ENCODE measurements at places on chromosomes 7 and 10.
A peak's percentile ranks its signal among the peaks of the same experiment; 100 is the strongest.

GRCh38 chr10:21993360-21994001, 10.0 kb downstream of the DNAJC1 start:
- peaks cover 3% of the 10 kb centered on the region for H3K4me1 ChIP-seq
- no peaks in the 10 kb centered on the region for H3K27me3 ChIP-seq
- no peak for DNase-seq

DNA sequence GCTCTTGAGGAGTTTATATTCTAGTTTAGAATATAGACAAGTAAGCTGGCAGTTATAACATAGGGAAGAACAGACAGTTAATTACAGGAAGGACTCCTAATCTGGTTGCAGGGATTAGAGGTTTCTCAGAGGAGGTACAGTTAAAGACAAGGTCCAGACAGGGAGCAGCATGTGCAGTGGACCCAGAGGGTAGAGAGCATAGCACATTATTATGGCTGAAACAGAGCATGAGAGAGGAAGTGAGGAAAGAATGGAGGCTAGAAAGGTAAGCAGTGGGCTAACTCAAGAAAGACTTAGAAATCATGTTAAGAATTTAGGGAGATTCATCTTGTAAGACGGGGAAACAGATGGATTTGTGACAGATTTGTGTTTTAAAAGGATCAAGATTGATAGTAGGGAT, 9.7 kb downstream of the MIOS start:
- no peaks in the 10 kb centered on the region for H3K27me3 ChIP-seq
- no peak for DNase-seq
- H3K36me3 ChIP-seq = peaks cover 4% of the 10 kb centered on the region

GRCh38 chr7:55411844-55412243, 46.7 kb downstream of the LANCL2 start:
- H3K4me3 ChIP-seq = no peak overlapping the region
- peaks cover 5% of the 10 kb centered on the region for H3K36me3 ChIP-seq
- H3K27me3 ChIP-seq = no peaks in the 10 kb centered on the region
- DNase-seq = no peak
- H3K4me1 ChIP-seq = no peaks in the 10 kb centered on the region
- no peak overlapping the region for H3K27ac ChIP-seq

DNA sequence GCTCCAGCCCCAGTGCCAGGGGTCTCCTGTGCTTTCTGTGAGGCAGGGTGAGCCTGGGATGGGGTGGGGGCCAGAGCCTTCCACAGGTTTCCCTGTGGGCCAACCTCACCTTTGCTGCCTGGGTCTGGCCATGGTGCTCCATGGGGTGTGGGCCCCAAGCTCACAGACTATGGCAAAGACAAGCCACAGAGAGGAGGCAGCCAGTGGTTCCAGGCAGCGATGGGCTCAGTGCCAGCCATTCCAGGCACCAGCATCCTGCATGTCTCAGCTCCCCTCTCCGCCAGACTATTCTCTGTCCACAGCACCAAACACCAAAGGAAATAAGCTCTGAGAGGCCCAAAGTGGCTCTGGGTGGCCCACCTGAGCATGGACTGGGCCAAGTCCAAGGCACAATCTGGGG, 133.5 kb downstream of the PTPN20 start:
- DNase-seq = no peak
- H3K27ac ChIP-seq = no peak overlapping the region
- no peaks in the 10 kb centered on the region for H3K27me3 ChIP-seq
- H3K4me3 ChIP-seq = no peak overlapping the region
- peaks cover 17% of the 10 kb centered on the region for H3K4me1 ChIP-seq
- no peaks in the 10 kb centered on the region for H3K36me3 ChIP-seq

- H3K27ac ChIP-seq = no peak overlapping the region
- no peak overlapping the region for H3K4me3 ChIP-seq
- no peaks in the 10 kb centered on the region for H3K27me3 ChIP-seq
- no peak for DNase-seq
- H3K4me1 ChIP-seq = peaks cover 9% of the 10 kb centered on the region
- no peaks in the 10 kb centered on the region for H3K36me3 ChIP-seq
These were observed 755.7 kb downstream of the AUTS2 start for GRCh38 chr7:70353946-70354335.

- H3K36me3 ChIP-seq = peaks cover 19% of the 10 kb centered on the region
- no peak overlapping the region for H3K4me3 ChIP-seq
- peaks cover 79% of the 10 kb centered on the region for H3K4me1 ChIP-seq
These were observed 6.0 kb downstream of the RGS10 start for GRCh38 chr10:119536508-119537025.

DNA sequence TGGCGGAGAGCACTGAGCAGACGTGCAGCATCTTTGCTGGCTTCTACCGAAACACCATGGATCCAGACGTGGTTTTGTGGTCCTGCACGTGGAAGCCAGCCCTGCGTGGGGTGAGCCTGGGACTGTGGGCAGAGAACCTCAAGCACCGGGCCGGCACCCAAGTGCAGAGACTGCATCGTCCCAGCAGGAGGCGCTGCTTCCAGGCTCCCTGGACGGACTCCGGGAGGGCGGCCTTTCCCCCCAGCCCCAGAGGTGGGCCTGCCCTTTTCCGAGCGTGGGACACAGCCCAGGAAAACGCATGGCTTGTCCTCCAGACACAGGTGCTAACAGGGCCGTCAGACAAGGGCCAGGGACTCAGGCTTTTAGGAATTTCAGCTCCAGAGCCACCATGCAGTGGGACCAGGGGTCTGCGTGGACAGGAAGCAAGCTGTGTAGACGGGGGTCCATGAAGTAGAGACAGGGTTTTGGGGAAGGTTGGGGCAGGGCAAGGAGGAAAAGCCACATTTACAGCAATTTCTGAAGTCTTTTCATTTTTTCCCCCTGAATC, 303.9 kb downstream of the WDR37 start:
- no peak overlapping the region for H3K4me3 ChIP-seq
- H3K4me1 ChIP-seq = no peaks in the 10 kb centered on the region
- DNase-seq = no peak
- no peaks in the 10 kb centered on the region for H3K36me3 ChIP-seq
- no peak overlapping the region for H3K27ac ChIP-seq

DNA sequence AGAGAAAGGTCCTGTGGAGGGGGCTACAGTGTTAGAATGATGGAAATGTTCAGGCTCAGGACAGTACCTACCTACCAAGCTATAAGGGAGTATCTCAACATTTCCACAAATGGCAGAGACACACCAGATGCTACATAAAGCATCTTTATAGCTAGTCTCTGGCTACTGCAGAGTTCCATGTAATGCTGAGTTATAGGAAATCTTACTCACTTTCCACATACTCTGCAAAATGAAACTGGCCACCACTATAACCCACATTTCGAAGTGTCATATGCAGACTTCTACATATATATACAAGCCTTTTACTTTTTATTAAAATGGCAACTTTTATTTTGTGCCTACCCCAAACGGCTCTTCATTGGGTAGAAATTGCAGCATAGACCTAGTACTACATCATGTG, 85.5 kb downstream of the FAS start:
- H3K27me3 ChIP-seq = no peaks in the 10 kb centered on the region
- no peak overlapping the region for H3K27ac ChIP-seq
- H3K4me3 ChIP-seq = no peak overlapping the region

DNA sequence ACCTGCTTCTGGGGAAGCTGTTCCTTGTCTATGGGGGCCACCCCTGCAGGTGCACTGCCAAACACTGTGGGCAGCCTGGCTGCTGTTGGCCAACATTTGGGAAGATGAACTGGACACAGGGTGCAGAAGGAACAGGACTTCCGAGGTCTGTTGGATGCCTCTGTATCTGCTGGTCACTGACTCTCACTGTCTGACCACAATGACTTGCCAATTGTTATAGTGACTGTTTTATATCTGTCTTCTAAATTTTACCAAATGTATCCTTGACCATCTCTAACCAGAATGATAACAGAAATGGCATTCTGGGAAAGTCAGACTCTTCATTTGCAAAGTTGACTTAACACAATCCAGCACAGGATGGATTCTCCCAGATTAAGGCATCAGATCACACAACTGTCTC, 214.0 kb upstream of the PRSS58 start:
- no peak for DNase-seq
- no peaks in the 10 kb centered on the region for H3K36me3 ChIP-seq
- H3K4me3 ChIP-seq = no peak overlapping the region
- no peak overlapping the region for H3K27ac ChIP-seq
- peaks cover 70% of the 10 kb centered on the region for H3K4me1 ChIP-seq
- H3K27me3 ChIP-seq = no peaks in the 10 kb centered on the region

DNA sequence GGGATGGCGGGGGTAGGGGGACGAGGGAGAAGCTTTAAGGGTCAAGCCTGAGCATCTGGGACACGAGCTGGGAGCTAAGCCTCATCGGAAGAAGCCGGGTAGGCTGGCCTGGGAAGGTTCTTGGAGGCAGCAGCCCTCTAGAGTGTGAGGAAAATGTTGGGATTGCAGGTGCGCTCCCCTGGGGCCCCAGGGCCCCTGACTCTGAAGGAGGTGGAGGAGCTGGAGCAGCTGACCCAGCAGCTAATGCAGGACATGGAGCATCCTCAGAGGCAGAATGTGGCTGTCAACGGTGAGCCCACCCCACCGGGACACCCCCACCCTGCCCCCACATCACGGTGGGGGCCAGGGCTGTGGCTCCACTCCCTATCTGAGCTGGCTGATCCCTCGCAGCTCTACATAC, 6.9 kb downstream of the ZYX start:
- H3K27ac ChIP-seq = peak overlapping the region; percentile 68
- H3K4me1 ChIP-seq = peaks cover 56% of the 10 kb centered on the region
- H3K4me3 ChIP-seq = no peak overlapping the region
- H3K27me3 ChIP-seq = no peaks in the 10 kb centered on the region

DNA sequence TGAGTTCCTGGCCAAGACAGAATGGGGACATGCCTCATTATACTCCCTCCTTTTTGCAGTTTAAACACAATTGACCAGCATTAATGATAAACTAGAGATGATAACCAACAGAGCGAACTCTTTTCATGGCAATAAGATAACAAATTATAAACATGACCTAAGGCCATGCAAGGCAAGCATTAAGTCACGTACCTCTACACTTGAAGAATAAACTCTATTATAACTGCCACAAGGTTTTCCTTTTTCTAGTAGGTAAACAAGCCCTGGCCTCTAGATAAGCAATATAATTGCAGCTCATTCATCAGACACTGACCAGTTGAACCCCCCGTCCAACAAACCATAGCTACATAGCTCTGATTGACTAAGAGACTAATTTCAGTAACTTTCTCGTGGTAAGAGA, 767.0 kb downstream of the GRM8 start:
- H3K27ac ChIP-seq = no peak overlapping the region
- no peak for DNase-seq
- no peak overlapping the region for H3K4me3 ChIP-seq
- no peaks in the 10 kb centered on the region for H3K27me3 ChIP-seq
- no peaks in the 10 kb centered on the region for H3K4me1 ChIP-seq

- peaks cover 45% of the 10 kb centered on the region for H3K36me3 ChIP-seq
- peaks cover 51% of the 10 kb centered on the region for H3K4me1 ChIP-seq
- no peak for DNase-seq
- H3K4me3 ChIP-seq = no peak overlapping the region
These were observed 252.3 kb upstream of the MKLN1 start for GRCh38 chr7:131075406-131075805.

DNA sequence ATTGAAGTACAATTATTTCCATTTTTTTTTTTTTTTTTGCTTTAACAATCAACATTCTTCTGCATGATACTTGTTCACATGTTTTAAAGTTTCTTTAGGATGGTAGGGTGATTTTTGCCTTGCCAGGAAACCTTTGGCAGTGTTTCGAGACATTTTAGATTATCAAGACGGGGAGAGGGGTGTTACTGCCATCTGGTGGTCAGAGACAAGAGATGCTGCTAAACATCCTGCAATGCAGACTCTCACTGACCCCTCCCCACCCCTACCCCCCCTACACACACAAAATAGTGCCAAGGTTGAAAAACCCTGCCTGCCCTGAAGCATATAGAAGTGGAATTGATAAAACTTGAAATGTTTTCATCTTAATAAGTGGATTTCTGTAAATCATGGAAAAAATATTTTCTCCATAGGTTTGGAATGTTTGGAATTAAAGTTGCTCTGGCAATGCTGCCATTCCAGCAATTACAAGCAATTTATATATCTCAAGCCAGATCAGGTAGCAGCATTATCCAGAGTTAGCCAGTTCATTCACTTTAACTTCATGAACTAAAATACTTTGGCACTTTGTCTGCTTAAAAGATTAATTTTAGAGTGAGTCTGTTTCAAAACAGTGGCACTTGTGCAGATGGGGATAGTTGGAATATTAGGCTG, 62.1 kb downstream of the SDHAF3 start:
- no peak overlapping the region for H3K4me3 ChIP-seq
- no peak overlapping the region for H3K27ac ChIP-seq
- no peak for DNase-seq
- peaks cover 6% of the 10 kb centered on the region for H3K36me3 ChIP-seq

DNA sequence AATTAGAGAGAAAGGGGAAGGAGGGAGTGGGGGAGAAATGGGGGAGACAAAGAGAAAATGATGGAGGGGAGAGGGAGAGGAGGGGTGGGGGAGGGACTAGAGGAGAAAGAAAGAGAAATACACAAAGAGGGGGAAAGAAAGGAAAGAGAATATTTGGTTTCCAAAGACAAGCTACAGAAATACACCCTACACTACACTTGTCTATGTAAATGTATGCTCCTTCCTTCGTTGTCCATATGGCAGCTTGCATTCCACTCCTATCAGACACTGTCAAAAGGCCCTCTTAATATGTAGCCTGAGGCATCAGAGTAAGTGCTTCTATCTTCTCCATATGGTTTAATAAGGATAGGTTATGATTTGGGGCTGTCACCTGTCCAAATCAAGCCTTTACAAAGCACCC, 92.8 kb upstream of the FEZF1 start:
- H3K36me3 ChIP-seq = no peaks in the 10 kb centered on the region
- no peak for DNase-seq
- no peaks in the 10 kb centered on the region for H3K4me1 ChIP-seq

GRCh38 chr7:137916980-137917645, 70.3 kb upstream of the DGKI start:
- no peak for DNase-seq
- peaks cover 11% of the 10 kb centered on the region for H3K4me1 ChIP-seq
- no peak overlapping the region for H3K4me3 ChIP-seq
- no peak overlapping the region for H3K27ac ChIP-seq
- no peaks in the 10 kb centered on the region for H3K27me3 ChIP-seq
- H3K36me3 ChIP-seq = peaks cover 34% of the 10 kb centered on the region

DNA sequence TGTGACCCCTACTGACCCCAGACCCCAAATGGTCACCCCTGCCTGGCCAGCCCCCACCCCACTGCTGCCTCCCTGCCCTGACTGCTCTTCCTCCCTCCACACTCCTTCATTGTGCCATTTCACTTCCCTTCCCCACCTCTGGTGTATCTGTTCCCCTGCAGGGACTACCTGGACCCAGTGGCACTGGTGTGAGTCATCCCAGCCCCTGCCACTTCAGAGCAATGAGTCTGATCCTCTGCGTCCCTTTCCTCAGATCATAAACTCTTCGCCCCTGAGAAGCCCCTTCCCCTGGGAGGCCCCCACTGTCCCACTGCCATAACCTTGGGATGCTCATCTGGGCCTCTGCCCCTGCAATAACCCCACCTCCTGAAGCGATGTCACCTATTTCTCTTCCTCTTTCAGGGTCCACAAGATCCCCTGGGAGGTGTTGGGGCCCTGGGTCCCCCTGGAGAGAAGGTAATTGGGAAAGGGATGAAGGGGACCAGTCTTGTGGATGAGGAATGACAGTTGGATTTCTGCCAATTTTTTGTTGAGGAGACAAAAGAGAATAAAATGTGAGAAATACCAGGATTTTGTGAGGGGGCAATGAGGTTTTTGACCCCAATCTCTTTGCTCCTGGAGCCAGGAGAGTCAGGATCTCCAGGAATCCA, 19.1 kb upstream of the VOPP1 start:
- H3K4me1 ChIP-seq = peaks cover 19% of the 10 kb centered on the region
- no peak overlapping the region for H3K27ac ChIP-seq
- no peaks in the 10 kb centered on the region for H3K27me3 ChIP-seq
- H3K4me3 ChIP-seq = no peak overlapping the region

GRCh38 chr7:66669088-66669487, 40.4 kb downstream of the KCTD7 start:
- H3K27ac ChIP-seq = no peak overlapping the region
- DNase-seq = no peak
- H3K27me3 ChIP-seq = no peaks in the 10 kb centered on the region

All from CD4-positive, alpha-beta T cell (primary cell).